ENCODE measurements at places on chromosomes 12 and 14.

GRCh38 chr12:22459838-22460490 lies 84.4 kb downstream of the C2CD5 start:
- DNase-seq = peak; percentile 49

DNA sequence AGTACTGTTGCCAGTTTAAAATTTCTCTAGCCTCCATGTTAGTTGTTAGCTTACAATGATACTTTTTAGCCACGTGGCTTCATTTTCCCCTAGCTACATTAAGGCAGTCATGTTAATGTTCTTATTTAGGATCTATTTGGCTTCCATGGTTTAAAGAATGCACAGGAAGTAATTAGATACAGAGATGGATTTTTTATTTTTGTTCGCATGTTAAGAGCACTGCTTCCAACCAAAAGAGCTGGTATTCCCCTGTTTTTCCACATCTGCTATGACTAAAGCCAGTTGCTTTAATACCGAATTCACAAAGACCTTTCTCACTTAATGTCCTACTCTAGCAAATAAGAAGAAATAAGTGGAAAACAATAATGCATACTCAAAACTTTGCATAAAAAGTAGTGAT lies 45.1 kb downstream of the PRORP start:
- no peak for DNase-seq

DNA sequence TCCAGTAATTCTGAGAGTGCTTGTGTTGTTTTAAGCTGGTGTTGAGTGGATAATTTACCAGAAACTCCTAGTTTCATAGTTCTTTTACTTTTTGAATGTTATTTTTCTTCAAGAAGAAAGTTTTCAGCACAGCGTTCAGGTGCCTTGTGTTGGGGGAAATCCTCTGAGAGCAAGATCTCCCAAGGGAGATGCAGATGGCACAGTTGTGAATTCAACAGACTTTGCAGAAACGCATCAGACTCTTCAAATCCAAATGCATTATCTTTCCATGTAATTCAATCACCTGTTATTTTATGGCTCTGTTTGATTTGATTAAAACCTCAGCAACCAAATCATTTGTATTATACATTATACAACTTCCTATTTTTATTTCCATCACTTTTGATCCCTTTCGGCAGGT lies 439.9 kb downstream of the EGLN3 start:
- DNase-seq = no peak

GRCh38 chr12:54968181-54968730 lies 16.3 kb downstream of the TESPA1 start:
- no peak for DNase-seq

All from amniotic epithelial cell (primary cell).